ENCODE measurements at places on chromosomes 16 and 17.

GRCh38 chr17:43363181-43363925 is 35.4 kb upstream of the ARL4D start:
- no peak for DNase-seq

- no peak for DNase-seq
Observed at GRCh38 chr17:74408815-74409214, 23.1 kb upstream of the GPRC5C start.

- no peak for DNase-seq
Observed at GRCh38 chr16:27182906-27183405, 20.4 kb upstream of the KDM8 start.

DNA sequence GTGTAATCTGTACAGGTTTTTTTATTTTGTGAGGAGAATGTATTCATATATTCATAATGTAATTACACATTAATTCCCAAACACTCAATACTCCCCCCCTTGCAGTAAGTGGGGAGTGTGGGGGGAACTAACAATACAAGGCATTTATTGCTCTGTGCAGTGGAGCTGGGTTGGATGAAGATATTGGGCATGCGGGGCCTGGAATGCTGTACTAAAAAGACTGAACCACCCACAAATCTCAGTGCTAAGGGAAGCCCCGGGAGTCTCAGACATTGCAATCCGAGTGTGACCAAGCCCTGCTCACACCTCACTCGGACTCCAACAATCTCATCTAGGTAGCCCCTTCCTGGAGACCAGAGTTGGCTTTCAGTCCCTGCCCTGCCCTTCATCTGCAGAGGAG is 6.0 kb downstream of the PLLP start:
- DNase-seq = no peak

GRCh38 chr17:74952431-74953133 is 16.9 kb downstream of the OTOP3 start:
- DNase-seq = no peak
